ENCODE measurements at places on chromosomes 6 and 20.

- DNase-seq, result no peak
Observed at GRCh38 chr20:33124261-33124660, 43.7 kb upstream of the BPIFA2 start.

GRCh38 chr6:108027594-108027993, 46.9 kb downstream of the OSTM1 start:
- no peak for DNase-seq

GRCh38 chr20:57947421-57948179, 237.8 kb upstream of the PMEPA1 start:
- no peak for DNase-seq

GRCh38 chr6:27297857-27298730, 14.0 kb downstream of the POM121L2 start:
- DNase-seq, result no peak

DNA sequence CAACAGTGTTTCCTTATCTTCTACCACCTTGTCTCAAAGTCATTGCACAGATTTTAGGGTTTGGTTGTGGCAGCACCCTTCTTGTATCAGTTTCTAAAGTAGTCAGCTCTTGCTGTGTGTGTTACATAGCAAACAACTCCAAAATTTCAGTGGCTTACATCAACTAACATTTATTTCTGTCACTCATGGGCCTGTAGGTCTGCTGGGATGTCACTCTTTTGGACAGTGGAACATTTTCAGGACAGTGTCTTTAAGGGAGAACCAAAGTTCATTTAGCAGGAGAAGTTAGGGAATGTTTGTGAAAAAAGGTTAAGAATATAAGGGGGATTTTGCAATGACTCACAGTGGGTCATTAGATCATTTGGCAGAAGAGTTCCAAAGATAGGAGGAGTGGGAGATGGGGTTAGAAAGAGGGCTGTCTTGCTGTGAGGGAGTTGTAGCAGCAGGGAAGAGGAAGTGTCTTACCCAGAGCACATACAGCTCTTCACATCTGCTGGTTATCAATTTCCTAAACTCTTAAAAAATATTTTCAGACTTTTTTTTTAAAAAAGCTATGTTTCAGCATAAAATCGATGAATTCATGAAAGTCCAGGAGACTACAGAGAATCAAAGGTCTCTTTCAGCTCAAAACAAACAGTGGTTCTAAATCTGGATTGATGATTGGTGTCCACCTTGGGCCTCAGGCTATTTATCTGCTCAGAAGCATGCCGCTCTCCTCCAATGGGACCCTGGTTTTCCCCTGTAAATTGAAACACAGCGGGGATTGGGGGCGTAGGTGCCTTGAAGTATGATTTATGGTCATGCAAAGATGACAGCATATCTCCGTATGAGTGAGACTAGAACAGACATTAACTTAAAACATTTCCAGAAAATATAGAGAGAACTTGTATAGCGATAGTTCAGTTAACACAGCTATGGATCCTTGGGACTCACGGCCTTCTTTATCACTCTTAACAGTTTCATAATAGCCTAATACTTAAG, 117.3 kb downstream of the B3GAT2 start:
- no peak for DNase-seq

DNA sequence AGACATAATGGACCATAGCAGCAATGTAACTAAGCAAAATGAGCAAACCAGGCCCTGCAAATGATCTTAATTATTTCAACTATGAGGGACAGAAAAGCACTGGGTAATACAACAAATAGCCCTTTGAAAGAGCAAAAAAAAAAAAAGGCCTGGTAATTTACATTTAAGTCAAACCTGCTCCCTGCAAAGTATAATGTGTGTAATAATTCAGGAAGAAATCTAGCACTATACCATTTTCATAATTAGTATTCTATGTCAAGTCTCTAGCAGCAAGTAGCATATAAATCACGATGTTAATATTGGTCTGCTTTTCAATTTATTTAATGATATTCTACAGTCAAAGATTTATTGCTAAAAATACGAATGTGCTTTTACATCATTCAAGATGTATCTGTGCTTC, 489.6 kb downstream of the BMP2 start:
- DNase-seq, result no peak

DNA sequence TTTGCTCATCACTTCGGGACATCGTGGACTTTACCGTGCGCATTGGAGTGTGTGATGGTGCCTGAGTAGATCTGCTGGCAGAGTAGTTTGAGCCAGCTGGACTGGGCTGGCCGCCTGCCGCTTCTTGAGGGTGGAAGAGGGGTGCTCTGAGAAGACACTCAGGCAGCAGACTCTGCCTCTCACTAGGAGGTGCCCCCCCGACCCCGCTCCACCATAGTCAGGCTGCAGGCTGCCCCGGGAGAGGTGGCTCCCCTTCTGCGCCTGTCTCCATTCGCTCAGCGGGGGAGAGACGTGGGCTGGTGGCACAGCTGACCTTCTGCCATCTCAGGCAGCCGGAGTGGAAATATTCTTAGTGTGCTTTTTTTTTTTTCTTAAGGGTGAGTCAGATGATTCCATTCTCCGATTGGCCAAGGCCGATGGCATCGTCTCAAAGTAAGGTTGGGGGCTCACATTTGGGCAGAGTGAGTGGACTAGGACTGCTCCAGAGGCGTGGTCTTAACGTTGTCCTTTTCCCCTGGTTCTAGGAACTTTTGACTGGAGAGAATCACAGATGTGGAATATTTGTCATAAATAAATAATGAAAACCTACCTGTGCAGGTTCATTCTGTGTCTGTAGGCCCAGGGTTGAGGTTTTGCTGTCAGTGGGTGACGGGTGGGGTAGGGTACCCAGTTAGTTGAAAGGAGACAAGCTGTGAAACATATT, 1.2 kb downstream of the RPS21 start:
- DNase-seq, result no peak

Measured in effector memory CD8-positive, alpha-beta T cell (primary cell).